Adipocyte (in vitro differentiated cells): ENCODE measurements at places on chromosomes 4 and X.

DNA sequence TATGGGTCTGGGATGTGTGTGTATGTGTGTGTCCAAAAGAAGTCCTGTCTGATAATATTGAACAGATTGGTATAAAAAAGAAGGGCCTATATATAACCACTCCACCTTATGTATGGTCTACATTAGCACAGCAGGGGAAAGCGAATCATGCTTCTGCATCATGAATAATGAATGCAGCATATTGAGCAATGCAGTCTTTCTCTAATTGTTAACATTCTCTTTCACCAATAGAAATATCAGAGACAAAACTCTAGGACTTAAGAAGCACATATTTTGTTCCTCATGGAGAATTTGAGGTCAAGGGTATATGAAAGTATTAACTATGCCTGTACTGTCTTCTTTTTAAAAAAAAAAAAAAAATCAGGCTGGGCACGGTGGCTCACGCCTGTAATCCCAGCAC lies 264.3 kb upstream of the NOCT start:
- peak; percentile 60 for DNase-seq

DNA sequence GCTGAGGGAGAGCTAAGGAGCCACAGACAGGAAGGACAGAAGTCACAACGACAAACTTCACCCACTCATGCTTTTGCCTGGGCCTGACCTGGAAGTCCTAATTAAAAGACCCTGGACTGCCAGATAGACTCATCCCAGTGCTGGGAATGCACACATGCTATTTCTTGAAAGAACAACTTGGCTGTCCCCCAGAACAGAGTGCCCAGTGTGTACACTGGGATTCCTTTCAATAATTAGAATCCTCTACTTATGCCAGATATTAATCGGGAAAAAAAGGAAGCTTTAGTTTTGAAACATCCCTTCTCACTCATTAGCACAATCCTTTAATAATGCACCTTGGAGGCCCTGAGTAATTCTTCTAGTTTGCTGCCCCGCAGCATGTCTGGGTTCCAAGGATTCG lies 3.4 kb downstream of the HOPX start:
- no peak for DNase-seq

DNA sequence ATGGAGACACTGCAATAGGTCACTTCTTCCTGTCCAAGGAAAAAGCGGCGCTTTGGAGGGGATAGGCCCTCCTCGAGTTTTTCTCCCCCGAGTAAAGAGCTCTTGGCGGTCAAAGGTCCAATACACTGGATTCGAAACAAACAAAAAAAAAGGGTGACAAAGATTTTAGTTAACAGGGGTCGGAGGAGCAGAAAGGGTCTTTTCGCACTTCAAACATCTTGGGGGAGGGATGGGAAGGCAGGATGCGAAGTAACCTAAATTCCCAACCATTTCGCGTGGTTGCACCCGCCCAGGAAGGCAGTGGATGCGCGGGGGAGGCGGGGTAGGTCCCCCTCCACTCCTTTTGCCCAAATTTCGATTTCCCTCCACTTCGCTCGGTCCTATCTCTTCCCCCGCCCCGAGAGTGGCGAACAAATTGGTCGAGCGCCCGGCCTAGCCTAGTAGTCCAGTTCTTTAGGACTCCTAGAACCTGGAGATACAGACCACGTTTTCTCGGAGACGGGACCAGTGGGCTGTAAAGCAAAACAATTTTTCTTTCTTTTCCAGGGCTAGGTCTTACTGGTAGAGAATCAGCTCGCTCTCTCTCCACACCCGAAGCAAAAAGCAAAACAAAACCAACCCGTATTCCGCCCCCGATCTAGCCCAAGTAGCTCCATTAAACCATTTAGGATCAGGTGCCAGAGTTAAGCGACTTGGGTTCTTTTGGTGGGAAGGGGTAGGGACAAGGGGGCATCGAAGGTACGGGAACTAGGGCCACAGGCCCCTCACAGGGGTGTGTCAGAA lies 2.0 kb upstream of the STAG2 start:
- peak; percentile 53 for DNase-seq

DNA sequence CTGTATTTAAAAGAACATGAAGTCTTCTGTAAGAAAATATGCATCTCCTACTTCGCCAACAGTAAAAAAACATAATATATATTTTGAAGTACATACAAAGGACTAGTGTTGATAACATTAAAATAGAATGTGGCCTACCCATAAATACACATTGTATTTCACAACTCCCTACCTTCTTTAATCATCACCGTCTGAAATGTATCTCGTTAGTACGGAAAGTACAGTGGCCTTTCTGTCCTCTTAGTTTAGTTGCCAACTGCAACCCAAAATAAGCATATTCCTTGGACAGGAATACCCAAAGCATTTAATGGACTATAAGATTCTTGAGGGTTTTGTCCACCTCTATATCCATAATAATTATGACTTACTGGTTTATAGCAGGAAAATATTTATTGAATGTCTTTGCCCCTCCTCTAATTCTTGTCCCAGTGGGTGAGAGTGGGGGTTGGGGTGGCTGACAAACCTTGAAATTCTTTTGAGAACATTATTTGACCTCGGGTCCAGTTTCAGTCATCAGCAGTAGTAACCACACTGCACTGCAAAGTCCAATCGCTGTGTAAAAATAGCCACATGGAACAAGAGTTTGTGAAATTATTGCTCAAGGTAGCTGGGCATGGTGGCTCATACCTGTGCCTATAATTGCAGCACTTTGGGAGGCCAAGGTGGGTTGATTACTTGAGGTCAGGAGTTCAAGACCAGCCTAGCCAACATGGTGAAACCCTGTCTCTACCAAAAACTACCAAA lies 474.5 kb downstream of the KLHL13 start:
- DNase-seq, result no peak

DNA sequence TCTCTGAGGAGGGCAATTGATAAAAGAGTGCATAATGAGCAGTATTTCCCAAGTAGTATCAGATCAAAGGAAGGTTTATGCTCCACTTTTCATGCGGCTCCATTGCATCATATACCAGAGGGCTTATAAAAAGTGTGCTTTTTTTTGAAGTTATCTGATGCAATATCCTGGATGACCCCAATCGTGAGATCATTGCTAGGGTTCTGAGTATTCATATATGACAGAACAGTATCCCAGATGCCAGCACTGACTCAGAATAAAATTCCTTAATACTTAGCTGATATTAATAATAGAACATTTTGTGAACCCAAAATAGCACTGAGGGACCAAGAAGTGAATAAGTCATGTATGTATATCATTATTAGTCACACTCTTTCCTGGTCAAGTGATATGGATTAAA lies 945.5 kb upstream of the AGA start:
- DNase-seq, result no peak

DNA sequence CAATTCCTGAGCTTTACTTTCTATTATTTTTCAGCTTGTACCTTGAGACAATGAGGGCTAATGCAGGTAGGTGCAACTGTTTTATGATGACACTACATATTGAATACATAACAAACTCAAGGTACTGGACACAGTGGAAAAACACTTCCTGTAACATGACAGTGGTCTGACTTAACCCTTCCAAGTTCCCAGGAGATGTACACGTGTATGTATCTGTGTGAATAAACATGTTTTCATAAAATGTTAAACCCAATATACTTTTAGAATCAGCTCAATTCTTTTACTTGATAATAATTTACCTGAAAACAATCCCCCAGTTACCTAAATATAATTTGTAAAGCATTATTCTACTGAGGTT lies 1.2 kb upstream of the PPARGC1A start:
- DNase-seq, result no peak

DNA sequence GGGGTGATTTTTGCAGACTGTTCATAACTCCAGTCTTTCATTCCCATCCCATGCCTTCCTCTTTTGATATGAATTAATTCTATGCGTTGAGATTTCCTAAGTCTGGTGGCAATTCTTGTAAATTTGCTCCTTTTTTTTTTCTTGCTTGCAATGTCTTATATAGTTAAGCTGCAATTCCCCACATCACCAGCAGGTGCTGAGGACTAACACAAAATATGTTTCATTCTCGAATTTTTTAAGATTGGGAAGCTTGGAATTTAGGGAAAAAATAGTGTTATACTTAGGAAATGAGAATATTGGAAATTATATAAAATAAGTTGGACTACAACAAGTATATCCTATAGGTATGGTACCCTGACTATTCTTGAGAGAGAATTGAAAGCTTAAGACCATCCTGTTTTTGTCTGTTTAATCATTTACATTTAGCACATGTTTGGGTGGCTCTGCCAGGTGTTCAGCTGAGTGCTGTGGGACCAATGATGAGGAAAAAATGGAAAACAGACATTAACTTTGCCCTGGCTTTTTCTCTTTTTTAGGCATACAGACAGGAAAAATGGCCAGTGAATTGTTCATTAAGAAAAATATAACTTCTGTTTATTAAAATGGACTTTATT lies 30.2 kb downstream of the AFF2 start:
- peak; percentile 39 for DNase-seq

DNA sequence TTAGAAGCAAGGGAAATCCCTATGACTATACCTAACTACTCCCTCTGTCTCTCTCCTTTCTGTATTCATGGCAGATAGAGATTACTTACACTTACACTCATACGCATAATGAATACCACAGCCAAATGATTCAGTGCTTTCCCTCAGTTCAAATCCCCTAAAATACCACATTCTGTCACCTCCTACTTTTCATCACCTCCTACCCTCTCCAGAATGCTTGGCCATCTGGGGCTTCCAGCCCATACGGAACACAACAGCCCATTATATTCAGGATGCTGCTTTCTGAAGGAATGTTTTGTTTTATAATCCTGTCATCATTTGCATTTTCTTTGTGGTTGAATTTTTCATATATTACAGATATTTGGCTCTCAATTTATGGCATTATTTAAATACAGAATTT lies 361.6 kb downstream of the GRIA2 start:
- DNase-seq, result no peak

DNA sequence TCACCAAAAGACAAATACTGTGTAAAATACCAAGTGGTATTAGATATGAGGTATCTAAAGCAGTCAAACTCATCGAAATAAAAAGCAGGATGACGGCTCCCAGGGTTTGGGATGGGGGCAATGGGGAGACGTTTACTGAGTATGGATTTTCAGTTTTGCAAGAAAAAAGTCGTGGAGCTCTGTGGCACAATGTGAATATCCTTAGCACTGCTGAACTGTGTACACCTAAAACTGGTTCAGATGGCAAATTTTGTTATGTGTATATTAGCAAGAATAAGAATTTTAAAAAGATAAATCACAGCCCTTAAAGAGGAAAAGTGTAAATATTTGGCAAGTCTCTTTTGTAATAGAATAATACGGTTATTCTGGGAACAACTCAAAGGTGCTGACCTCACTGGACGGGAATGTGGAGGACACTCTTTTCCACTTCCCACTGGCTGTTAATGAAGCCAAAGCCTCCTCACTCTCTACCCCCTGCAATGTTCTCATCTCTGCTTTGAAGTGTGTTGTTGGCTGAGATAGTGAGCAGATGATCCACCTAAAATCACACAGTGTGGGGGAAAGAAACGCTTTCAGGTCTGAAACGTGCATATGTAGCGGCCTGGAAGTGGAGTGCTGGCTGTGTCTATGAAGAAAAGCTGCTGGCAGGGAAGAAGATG lies 49.2 kb downstream of the SEL1L3 start:
- DNase-seq, result peak; percentile 61

DNA sequence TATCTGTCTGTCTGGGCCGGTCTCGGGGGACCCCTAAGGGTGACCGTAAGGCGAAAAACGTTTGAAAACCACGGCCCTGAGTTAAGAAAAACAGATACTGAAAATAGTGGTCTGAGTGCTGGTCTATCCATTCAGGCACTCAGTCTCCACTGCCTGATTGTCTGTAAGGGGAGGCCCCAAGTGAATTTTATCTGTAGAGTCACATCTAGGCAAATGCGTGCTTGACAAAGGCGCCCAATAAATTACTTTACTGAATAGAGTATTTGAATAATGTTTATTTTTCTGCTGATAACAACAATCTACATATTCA lies 465 bp downstream of the HNRNPH2 start:
- DNase-seq, result no peak

DNA sequence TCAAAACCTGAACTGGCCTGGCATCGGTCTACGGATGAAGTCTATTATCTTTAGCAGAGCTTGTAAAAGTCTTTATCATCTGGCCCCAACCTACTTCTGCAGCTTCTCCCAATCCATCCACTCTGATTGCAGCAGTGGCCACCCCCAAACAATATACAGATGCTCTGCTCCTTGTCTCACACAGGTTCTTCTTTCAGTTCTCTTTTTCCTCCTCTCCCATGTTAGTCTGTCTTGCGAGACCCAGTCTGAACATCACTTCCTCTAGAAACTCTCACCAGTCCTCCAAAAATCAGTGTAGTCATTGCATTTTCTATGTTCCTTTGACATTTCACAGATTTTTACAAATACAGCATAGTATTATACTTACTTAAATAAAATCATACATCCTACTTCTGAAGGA lies 163.0 kb downstream of the FRMPD4 start:
- DNase-seq, result no peak

DNA sequence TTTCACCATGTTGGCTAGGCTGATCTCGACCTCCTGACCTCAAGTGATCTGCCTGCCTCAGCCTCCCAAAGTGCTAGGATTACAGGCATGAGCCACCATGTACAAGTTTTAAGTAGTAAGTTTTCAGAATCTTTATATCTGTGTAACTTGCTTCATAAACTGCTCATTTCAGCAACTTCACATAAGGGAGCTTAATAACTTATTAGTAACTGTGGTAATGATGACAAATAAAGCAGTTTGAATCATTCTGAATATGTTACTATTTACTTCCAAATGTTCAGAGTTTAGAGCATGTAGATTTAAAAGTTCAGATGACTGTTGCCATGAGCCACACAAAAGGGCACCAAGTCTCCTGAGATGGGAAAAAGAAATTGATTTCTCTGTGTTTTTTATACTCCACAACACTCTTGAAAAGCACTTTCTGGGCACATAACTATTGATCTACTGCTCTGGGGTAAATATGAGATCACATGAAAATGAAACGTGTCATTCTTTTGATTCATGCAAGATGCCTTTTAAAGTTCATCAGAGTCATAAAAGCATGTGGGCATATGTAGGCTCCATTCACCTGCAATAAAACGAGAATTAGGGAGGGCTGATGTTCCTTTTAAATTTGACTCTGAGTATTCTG lies 14.1 kb upstream of the CA5B start:
- no peak for DNase-seq

GRCh38 chr4:21380861-21381260 lies 567.7 kb downstream of the KCNIP4 start:
- no peak for DNase-seq
